ENCODE measurements at places on chromosomes 2 and 18.

- DNase-seq: peak; percentile 97
Measured at GRCh38 chr2:174248187-174248997, at the start of gene OLA1. TSS of gene OLA1 (minus strand) at chr2:174248532. CDS start at chr2:174246815, 1,717 bp downstream.

DNA sequence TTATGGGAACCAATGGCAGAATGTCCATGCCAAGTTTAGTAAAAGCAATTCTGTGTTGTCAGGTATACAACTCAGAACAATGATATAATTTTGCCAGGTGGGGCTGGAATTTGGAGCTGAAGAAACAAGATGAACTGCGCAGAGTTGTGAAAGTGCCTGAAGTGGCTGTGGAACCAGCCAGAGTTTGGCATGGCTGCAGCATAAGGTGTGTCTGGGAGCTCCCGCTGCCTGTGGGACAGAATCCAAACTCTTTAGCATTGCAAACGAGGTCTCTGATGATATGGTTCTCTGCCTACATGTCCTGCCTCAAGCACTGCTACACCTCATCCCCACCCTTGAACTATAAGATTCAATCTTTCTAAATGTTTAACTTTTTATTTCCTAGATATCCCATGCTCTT is 909.7 kb downstream of the EPHA4 start:
- peak; percentile 56 for DNase-seq

GRCh38 chr2:135573620-135574019 is 42.3 kb downstream of the R3HDM1 start:
- DNase-seq: no peak

GRCh38 chr2:71551631-71551915 is 98.2 kb downstream of the DYSF start:
- no peak for DNase-seq

- DNase-seq: peak; percentile 59
Measured at GRCh38 chr2:143572421-143572820, 443.2 kb downstream of the ARHGAP15 start.

DNA sequence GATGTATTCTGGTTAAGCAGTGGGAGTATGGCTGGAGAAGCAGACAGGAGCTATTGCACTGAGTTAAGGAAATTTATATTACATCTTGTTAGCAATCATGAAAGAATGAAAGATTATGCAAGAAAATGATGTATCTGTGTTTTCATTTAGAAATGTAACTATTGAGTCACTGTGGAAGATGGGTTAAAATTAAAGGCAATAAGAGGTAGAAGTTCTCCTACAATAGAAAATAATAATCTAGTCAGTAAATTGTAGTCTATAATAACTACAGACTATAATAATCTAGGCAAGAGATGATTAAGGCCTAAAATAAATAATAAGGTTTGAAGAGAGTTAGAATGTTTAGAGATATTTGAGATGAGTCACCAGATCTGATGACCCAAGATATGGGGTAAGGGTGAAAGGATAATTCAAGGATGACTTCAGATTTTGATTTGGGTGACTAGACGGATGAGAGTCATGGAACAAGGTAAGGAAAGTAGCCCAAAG is 371.9 kb upstream of the KCNH7 start:
- DNase-seq: peak; percentile 77

DNA sequence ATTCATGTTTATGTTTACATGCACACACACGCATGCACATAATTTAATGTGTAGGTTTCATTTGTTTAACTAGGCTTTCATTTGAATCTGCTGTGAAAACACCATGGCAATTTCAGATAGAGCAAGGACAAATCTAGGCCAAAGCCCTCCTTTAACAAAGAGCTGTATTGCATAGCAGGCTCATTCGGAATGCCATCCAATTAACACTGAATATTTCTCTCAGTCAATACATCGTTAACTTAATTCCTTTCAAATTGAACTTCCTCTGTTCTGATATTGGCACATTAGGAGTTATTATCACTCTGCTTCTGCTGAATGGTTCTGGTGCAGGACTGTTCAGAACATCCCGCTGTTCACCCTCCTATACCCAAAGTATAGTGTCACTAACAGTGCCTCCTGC is 435.1 kb upstream of the CDH20 start:
- no peak for DNase-seq

DNA sequence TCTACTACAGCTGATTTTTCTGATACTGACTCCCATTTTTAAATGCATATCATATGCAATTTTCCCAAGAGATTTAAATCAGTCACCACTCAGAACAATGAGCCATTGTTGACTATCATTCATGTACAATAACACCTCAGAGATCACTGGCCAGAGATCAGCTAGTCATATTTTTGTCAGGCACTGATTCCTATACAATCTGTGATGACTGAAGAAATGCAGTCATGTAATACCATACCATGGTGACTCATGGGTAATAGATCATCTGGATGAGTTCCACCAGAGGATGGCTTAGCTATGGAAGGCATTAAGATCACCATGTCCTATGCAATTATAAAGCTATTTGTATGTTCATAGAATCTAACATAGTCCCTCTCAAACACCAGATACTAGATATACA is 285.7 kb upstream of the DCC start:
- DNase-seq: peak; percentile 44

- DNase-seq: no peak
Measured at GRCh38 chr2:127421116-127421800, 3.0 kb downstream of the PROC start.

GRCh38 chr2:185643434-185643833 is 95.2 kb upstream of the FSIP2 start:
- DNase-seq: peak; percentile 1

DNA sequence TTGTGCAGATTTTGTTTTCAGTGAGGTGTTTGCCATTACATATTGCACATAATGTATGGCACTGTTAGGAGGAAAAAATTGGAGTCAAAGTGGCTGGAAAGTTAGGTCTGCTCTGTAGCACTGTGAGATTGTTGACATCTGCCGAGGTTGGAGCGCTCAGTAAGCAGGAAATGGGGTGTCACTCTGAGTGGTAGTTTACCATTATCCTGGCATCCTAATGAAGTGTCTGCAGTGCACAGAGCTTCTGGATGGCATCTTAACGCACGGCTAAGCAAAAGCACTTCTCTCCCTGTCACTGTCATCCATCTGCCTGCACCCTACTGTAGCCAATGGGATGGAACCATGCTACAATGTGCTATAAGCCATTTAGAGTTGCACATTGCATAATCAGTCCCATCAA is 561.9 kb downstream of the ARHGAP15 start:
- DNase-seq: no peak

DNA sequence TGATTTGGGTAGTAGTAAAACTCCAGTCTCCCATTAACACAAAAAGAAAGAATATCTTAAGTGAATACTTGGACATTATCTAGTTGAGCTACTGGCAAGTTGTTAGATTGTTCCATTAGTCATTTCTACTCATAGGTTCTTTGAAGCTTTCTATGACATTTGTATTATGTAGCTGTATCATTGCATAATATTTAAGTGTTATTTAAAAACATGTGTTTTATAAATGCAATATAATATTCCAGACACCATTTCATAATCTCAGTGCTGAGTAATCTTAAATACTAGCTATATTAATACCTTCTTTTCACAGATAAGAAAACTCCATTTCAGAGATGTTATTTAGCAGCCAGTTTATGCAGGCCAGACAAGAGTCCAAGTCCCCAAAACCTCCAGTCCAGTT is 271.9 kb downstream of the NCKAP5 start:
- peak; percentile 51 for DNase-seq

GRCh38 chr2:180523621-180524340 is 456.6 kb upstream of the UBE2E3 start:
- peak; percentile 74 for DNase-seq

DNA sequence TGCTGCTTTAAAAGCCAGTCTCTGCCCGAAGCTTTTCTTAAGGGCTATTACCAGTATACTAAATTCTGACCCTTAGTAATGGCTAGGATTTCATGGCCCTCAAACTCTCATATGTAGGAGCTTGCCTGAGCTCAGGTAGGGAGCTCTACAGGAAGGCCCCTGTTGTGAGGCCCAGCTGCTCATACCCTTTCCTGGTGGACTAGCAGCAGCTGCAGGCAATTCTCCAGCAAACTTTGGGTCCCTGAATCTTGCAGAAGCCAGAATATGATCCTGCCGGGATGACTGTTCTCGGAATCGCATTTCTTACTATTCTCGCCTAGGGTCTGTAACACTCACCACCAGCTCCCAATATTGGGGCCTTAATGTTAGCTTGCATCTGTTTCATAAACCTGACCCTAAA is 106.4 kb upstream of the SERTAD2 start:
- no peak for DNase-seq

DNA sequence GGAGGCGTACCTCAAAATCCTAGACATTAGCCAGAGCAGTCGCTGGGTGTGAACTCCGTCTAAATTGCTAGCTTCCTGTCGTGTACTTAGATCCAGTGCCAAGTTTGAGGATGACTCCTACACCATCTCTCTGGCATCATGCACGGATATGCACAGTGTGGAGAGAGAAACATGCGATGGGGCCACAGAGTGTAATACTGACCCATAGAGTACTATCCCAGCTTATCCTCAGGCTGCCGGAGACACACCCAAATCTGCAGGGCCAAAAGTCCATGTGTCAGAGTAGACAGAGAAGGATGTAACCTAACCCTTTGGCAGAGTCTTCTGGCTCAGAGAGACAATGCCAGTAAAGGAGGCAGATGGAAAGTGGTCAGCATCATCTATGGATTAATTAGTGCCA is 84.2 kb downstream of the ARL4C start:
- DNase-seq: peak; percentile 63

GRCh38 chr2:198144660-198145059 is 340.3 kb downstream of the PLCL1 start:
- no peak for DNase-seq

DNA sequence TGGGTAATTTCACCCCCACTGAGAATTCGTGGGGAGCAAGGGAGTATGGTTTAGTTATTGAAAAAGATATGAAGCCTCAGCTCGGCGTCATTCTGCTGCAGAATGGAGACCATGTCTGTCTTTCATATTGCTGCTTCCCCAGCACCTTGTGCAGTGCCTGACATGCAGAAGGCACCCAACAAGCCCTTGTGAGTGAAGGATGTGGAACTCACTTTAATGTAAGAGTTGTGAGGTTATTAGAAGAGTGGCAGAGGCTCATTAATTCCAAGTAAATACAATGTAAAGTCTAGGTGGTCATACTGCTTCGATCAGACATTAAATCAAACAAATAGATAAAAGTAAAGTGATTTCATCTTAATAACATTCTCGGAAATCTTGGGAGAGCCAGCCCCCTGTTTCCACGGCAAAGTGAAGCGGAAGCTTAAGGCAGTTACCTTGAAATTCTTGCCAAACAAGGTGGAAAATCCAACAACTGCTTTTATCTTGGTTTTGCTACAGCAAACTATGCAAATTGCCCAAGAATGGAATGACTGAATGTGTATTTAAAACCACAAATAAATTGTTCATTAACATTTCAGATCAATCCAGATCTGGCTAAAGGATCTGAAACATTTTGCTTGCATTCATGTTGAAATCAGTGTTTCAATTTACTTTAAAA is 9.6 kb downstream of the CFAP221 start:
- DNase-seq: no peak

DNA sequence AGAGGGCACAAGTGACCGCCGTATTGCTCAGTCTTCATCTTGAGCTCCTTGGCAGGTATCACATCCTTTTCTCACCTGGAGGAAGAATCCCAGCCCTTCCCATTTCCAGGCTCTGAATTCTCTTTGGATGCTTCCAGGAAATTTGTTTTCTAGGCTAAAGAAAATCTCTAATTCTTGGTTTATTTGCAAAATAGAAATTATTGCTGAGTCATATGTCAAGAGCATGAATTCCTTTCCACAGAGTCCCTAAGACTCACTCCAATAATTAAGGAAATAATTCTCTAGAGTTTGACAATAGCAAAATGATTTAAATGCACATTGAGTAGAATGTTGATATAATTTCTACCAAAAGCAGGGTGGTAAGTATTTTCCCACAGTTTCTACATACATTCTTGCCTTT is 16.3 kb upstream of the CCDC68 start:
- no peak for DNase-seq

DNA sequence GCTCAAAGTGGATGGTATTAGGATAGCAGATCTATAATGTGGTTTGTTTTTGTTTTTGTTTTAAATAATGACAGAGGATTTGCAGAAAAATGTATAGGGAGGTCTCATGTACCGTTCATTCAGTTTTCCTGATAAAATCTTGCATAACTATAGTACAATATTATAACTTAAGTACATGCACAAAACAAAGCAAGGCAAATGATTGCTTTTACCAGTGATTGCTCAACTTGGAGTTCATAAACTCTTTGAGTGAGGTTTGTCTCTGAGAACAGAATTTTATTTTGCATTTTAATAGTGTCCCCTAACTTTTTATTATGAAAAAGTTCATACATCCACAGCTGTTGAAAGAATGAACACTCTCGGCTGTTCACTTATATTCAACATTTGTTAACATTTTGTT is 96.6 kb downstream of the MAP4K4 start:
- DNase-seq: no peak

DNA sequence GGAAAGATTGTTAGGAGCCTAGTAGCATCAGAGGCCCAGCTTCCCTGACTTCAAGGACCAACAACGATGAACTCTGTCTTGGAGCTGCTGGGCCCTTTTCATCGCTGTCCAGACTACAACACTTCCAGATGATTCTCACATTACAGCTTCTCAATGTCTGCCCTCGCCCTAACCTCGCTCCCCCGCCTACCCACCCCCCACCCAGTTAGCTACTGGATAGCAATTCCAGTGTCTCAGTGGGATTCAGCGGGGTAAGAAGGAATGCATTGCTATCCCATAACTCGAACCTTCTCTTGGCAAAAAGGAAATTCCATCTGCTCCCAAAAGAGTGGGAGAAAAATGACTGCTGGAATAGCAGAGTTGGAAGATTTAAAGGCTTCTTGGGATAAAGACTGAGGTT is 65.0 kb downstream of the RPL37A start:
- DNase-seq: no peak

- peak; percentile 62 for DNase-seq
Measured at GRCh38 chr2:227720680-227721079, 2.9 kb upstream of the SLC19A3 start.

DNA sequence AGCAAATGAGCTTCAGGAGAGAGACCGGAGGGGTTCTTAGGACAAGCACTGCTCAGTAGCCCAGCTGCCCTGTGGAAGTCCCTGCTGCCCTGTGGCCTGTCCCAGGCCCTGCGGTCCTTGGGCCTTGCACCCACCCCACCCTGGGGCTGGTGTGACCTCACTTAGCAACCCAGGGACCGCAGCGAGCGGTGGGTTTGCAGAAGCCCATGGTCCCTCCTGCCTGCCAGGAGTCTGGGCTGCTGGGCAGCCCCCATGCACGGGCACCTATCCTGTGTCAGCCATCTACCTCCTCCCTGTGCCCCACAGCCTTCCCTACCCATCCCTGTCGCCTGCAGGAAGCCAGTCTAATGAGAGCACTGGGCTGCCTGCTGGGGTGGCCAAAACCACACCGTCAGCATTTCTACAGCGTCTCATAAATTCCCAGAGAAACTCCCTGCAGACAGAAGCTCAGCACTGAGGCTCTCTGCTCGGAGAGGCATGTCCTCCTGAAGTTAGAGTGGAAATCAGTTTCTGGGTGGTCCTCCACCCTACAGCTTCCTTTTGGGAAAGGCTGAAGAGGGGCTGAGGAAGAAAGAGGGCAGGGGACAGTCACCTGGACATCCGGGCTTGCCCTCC is 231.1 kb upstream of the HS6ST1 start:
- DNase-seq: no peak

- peak; percentile 75 for DNase-seq
Measured at GRCh38 chr18:59546188-59546587, 151.0 kb downstream of the CCBE1 start.
